ENCODE measurements at places on chromosomes 1 and 21.

GRCh38 chr1:147748676-147749350, 11.6 kb downstream of the GJA5 start:
- no peak for DNase-seq

DNA sequence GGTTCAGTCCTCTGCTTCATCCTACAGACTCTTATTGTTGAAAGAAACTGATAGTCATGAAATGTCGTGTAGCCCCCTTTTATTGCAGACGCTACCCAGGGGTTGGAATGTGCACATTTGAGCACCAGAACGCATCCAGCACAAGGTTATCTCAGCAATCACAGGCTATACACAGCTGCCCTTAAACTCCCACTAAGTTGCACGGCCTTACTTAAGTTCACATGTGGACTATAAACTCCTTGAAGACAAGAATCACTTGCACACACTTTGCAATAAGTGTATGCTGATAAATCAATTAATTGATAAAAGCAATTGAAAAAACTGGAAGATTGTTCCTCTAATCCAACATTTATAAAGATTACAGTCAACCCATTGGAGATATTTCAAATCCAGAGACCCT, 18.9 kb downstream of the SLC30A10 start:
- no peak for DNase-seq

DNA sequence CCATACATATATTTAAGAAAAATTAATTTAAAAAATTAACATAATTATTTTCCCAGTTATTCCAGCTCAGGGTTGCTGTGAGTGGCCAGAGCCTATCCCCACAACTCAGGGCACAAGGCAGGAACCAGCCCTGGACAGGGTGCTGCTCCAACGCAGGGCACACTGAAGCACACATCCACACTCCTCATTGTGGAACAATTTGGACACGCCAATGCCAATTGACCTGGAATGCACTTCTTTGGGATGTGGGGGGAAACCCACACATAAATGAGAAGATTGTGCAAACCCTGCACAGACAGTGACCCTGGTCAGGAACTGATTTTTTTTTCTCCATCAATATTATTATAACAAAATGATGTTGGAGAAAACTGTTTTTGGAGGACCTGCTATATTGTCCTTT, 23.4 kb downstream of the SAMSN1 start:
- DNase-seq = no peak

DNA sequence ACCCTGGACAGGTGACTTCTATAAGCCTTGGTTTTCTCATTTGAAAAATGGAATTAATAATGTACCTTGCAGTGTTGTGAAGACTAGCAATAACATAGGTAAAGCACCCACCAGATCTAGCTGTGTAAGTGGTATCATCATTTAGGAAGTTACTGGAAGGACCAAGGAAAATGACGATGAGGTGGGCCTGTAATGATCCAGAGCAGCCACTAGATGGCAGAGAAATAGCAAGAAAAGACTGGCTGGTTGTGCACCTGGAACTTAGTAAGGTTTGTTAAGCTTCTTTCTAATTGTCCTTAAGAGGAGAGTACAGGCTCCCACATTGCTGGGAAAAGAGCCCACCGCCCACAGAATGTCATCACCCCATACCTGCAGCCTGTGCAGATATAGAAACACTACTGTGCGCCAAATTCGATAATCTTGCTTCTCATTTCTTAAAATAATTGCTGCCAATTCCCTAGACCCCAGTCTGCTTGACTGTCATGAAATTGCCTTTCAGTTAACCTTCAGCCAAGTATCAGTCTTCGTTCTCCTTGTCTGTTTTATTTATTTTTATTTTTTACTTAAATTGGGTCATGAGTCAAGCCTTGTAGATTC, 37.2 kb downstream of the WNT4 start:
- DNase-seq = no peak

DNA sequence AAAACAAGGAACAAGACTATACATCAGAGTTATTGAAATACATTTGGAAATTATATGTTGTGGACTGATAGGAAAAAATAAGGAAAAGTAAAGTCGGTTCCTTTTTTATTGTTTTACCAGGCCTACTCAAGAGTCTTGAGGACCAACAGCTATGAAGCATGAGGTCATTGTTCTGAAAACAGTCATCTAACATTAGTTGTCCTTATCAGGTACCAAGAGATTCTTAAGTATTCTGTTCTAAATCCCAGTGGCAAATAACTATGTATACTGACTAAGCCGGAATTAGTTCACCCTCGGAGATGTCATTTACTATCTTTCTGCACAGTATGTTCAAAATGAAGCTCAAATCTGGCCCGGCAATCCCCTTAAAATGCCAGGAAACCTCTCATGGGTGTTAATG, 585 bp downstream of the ADGRL4 start:
- no peak for DNase-seq

DNA sequence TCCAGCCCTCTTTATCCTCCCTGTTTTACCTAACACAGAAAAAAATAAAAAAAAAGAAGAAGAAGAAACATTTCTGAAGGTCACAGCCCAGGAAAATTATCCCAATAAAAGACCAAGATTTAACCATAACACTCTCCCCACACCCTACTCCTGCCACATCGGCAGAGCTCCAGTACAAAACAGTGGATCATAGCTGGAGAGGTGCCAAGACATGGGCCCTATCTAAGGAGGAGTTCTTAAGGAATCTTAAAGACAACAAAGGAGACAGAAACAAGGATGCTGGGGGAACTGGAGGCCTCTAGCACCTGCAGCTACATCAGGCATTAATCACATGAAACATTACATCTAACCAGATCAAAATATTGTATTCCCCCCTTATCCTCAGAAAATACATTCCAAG, 432.8 kb downstream of the MATN1 start:
- no peak for DNase-seq

DNA sequence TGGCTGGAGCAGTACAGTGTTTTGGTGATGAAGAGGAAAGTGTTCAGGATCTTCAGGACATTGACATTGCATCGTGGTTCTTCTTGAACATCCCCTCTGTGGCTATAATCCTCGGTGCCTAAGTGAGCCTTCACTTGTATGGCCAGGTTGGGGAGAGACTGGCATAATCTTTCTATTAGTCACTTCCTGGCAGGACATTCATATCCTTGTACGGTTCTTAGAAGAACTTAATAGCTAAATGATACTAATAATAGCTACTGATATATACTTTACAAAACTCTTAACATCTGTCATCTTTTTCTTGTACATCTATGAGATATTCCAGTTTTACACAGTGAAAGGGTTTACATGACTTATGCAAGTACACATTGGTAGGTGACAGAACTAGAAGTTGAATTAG, 35.8 kb downstream of the CELF3 start:
- no peak for DNase-seq

DNA sequence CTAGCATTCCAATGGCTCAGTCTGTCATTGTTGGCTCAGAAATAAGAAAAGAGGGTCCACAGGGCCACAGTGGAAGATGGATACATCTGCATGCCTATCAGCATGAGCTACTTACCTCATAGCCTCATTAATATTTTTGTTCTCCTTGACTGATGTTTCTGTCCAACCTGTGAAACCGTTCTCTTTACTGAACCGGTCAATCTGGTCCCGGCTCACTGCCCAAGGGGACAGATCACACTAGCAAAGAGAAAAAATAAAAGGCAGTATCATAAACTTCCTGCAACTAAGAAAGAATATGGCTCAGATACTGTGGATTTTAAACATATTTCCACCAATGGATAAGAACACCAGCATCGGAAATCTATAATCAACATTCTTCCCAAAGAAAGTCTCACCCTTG, 4.7 kb downstream of the RAB29 start:
- DNase-seq = no peak

DNA sequence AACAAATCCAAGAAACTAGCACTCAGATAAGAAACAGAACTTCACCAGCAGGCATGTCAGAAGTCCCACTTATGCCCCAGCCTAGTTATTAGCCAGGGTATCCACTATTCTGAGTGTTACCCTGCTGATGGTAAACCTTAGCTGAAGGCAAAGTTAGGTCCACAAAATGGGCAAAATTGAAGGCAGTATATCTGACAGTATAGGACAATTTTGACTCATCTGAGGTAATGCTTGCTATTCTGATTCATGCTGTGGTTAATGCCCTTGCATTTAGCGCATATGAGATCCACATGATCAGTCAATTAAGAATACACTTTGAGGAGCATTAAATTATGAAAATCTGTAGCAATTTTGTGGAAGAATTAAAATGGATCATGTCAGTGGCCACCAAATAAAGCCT, 15.1 kb downstream of the IFI44 start:
- no peak for DNase-seq

- DNase-seq = no peak
Measured at GRCh38 chr1:75625795-75626194, 14.9 kb upstream of the SLC44A5 start.

DNA sequence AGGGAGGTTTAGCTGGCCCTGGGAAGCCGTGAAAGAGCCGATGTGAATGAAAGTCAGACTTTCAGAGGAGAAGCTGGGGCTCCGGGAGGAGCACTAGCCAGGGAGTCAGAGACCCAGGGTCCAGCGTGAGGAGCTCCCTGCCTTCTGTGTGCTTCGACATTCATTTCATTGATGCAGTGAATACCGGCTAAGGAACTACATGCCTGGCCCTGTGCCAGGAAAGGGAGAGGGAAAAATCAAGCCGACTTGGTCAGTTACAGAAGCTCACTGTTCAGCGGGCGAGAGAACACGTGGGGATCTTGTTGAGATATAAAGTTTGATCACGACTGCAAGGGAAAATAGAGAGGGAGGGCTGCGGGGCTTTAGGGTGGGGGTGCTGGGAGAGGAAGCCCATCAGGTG, 76.7 kb upstream of the RUNX3 start:
- DNase-seq = peak; percentile 50

GRCh38 chr1:246450611-246451251, 56.3 kb downstream of the SMYD3 start:
- DNase-seq = no peak

DNA sequence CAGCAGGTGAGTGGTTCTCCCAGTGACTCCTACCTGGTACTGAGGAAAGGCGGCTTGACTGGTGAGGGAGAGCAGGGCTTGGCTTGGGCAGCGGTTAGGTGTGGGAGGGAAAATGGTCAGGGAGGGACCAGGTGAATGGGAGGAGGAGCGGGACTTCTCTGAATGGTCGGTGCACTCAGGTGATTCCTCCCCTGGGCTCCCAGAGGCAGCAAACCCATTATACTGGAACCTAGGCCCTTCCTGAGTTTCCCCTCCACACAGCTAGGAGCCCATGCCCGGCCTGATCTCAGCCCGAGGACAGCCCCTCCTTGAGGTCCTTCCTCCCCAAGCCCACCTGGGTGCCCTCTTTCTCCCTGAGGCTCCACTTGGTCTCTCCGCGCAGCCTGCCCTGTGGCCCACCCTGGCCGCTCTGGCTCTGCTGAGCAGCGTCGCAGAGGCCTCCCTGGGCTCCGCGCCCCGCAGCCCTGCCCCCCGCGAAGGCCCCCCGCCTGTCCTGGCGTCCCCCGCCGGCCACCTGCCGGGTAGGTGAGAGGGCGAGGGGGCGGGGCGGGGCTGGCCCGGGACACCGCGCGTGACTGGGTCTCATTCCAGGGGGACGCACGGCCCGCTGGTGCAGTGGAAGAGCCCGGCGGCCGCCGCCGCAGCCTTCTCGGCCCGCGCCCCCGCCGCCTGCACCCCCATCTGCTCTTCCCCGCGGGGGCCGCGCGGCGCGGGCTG, 2.3 kb downstream of the ARTN start:
- DNase-seq = no peak

DNA sequence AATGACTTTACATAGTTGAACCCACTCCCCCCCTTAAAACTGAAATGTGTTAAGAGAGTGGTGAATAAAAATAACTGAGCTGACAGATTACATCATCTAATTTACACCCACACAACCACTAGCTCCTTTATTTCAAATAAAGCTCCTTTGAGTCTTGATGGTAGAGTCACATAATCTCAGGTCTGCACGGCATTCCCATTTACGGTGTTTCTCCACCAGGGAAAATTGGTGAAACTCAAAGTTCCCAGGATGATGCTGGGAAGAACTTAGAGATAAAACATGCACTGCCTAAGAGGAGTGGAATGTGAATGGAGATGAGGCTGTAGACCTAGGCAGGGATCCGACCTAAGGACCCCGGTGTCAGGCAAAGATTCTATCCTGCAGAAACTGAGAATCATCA, 727.8 kb upstream of the ADAMTS5 start:
- DNase-seq = no peak

DNA sequence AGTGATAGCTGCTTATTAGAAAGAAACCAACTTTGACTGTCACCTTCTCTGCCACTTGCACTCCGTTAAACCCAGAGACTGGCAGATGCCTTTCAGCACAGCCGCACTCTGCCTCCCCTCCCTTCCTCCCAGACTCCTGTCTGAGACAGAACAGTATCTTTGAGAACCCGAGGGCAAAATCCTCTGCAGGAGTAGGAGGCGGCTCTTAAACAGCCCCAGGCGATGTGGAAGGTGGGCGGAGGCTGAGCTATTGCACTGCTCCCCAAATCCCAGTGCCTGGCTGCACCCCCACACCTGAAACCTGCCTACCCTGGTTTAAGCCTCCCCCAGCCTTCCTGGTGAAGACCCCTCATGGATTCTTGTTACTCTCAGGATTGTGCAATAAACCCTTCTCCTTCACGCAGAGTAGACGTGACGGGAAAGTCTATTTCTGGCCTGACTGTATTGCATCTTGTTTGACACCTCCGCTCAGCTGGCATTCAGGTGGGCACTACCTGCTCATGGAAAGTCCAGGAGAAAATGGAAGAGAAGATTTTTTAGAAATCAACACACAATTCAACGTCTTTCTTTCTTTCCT, 34.4 kb upstream of the IGSF21 start:
- DNase-seq = no peak

DNA sequence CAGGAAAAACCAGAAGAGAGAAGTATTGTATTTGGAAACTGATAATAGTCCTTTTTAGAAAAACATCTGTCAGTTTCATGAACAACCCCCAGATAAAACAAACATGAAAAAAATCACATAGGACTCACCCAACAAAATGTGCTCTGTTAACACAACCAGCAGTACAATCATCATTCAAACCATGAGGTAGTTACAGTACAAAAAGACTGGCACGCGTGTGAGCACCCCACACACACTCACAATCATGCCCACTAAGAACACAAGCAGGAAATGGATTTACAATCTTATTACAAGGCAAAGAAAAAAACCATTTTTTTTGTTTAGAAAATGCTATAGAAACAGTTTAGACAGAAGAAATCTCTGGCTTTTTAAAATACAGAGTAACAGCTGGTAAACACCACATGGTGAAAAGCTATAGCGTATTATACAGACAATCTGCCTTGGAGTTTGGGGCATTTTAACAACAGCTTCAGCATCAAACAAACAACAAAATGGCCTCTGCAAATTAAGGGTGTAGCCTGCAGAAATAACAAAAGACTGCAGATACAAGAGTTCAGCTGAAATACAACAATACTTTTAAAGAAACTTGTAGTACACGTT, 180.0 kb downstream of the CDC7 start:
- no peak for DNase-seq

All from mesothelial cell of epicardium (in vitro differentiated cells).